GM23248 (cell line): ENCODE measurements at places on chromosomes 3 and 15.

DNA sequence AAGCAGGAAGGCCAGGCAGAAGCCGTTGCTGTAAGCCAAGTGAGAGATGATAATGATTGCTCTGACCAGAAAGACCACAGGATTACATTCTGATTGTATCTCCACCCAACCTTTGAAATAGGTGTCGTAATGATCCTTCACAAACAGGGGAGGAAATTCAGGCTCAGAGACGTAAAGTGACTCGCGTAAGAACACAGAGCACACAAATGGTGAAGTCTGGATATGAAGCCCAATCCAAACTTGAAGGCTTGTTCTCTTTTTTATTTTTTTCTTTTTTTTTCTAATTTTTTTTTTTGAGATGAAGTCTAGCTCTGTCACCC, 25.3 kb upstream of the PIAS1 start:
- DNase-seq = no peak

DNA sequence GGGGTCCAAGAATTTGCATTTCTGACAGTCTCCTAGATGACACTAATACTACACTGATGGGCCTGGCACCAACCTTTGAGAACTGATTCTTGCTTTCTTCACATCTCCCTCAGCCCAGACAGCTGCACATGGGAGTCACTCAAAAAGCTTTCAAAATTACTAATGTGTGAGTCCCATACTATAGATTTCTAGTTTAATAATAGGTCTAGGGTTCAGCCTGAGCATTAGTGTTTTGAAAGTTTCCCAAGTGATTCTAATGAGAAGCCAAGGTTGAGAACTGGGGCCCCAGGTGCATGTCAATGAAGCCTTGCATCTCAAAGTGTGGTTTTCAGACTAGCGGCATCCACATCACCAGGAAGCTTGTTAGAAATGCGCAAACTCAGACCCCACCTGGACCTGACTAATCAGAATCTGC, 159.9 kb upstream of the CMC1 start:
- no peak for DNase-seq

DNA sequence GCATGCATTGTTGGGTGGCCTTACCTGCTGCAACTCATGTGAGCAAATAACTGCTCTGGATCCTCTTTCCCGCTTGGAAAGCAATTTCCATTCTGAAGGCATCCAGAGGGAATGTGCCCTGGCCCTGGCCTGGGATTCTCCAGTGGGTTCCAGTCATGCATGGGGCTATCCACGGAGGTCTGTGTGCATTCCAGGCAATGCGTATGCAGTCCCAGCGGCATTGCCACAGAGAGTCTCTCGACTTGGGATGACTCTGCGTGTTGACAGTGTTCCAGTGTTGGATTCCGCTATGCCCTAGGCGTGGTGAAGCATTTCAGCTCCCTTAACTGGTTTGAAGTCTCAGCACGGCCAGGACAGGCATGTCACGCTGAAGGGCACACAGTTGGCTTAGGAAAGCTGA, 113.9 kb downstream of the SNRPN start:
- no peak for DNase-seq

- peak; percentile 40 for DNase-seq
Observed at GRCh38 chr3:72887343-72887704, 522 bp upstream of the GXYLT2 start.

GRCh38 chr3:197742787-197743186, 6.1 kb upstream of the RUBCN start:
- DNase-seq = no peak

- peak; percentile 66 for DNase-seq
Observed at GRCh38 chr3:173912126-173912525, 514.6 kb downstream of the NLGN1 start.
